CD4-positive, alpha-beta T cell (primary cell): ENCODE measurements at places on chromosomes 5 and 9. TPM values are rescaled to one million over a fixed set of nuclear protein-coding genes. Genes with fewer than 3 reads are reported as not detected.

CDHR2 gene
- total RNA-seq = 2.0 TPM

GPR150 gene
- total RNA-seq = 0.75 TPM

SPOCK1 gene
- not detected for total RNA-seq

ACER2 gene
- total RNA-seq = 1.4 TPM

- H3K27me3 ChIP-seq = no peaks in the 10 kb centered on the region
- no peak overlapping the region for H3K27ac ChIP-seq
- H3K4me3 ChIP-seq = no peak overlapping the region
These were observed 1876.0 kb upstream of the C9orf72 start for GRCh38 chr9:29449306-29449705.

DNA sequence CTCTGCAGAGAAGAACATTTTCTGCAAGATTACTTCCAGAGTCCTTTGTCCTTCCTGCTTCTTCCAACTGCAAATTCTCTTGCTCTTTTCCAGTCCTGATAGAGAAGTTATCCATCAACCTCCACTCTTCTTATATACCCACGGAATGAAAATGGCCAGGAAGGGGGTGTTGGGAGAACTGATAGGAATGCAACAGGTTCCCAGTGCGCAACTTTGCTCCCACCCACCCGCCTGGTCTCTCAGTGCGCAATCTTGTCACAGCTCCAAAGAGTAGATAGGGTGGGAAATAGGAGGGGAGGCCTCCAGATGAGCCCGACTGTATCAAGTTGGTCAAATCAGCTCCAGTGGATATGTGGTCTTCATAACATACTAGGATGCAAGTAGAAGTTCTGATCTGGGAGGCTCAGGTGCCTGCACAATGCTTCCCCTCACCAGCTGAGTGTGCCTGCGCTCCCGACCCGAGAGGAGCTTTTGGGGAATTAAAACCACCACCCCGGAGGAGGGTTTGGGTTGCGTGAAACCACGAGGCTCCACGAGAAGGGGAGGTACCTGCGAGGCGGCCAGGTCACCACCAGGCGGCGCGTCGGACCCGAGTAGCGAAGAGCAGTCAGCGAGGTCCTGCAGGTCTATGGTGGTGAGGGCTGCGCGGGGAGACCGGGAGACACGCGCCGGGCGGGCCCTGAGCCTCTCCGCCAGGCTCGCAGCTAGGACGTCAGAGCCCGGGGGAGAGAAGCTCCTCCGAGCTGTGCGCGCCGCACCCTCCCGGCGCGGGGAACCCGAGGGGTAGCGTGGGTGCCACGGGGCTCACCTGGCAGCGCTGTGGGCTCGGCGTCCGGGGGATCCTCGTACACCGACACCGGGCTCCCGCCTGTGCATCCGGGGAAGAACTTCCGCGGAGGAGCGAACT is 835 bp downstream of the MCIDAS start:
- H3K36me3 ChIP-seq = no peaks in the 10 kb centered on the region
- peak overlapping the region; percentile 25 for H3K4me3 ChIP-seq
- peak; percentile 48 for DNase-seq
- no peak overlapping the region for H3K27ac ChIP-seq
- H3K4me1 ChIP-seq = peaks cover 47% of the 10 kb centered on the region

GRCh38 chr5:150181027-150181426 is 8.8 kb upstream of the SLC6A7 start:
- H3K27ac ChIP-seq = no peak overlapping the region
- DNase-seq = no peak
- H3K4me1 ChIP-seq = no peaks in the 10 kb centered on the region

DNA sequence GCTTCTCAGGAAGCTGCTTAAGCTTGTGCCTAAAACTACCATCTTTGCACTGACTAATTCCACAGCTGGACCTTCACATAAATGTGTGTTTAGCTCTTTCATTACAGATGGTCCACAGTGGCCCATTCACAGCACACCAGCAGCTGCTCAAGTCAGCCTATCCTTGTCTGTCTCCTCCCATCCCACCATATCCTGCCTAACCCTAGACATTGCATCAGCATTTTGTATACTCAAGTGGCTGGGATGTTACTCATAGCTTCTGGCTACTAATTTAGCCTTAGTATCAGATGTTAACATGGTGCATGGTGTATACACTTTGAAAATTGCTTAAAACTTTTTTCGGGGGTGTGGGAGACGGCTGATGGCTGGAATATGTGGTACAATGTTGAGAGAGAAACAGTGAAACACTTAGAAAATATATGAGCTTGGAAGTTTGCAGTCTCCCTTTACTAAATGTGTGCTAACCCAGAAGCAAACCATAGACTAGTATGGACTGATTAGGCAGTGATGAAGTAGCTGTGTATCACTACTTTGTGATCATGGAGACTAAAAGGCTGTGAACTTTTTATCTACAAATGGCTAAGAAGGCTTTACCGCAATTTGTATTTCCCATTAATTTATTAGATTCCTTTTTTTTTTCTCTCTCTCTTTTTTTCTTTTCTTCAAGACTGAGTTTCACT is 83.1 kb downstream of the JMY start:
- H3K4me1 ChIP-seq = no peaks in the 10 kb centered on the region
- DNase-seq = no peak
- no peak overlapping the region for H3K27ac ChIP-seq

DNA sequence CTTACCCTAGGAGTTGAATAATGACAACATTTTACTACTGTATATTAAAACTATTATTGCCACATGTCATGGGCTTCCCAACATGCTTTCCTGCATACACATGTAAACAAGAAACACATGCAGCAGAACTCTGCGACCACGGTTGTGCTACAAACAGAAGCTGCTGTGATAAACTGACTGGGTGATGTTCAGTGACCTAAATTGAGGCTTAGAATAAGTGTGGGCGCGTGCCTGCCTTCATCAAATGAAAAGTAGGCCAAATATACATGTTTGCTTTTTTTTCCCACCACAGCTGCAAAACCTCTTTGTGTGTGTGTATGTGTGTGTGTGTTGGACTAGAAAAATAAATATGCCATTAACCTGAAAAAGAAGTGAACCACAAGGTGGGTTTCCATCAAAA is 1202.1 kb downstream of the PTPRD start:
- H3K27ac ChIP-seq = no peak overlapping the region
- H3K36me3 ChIP-seq = no peaks in the 10 kb centered on the region
- no peak overlapping the region for H3K4me3 ChIP-seq
- H3K4me1 ChIP-seq = no peaks in the 10 kb centered on the region
- no peaks in the 10 kb centered on the region for H3K27me3 ChIP-seq

DNA sequence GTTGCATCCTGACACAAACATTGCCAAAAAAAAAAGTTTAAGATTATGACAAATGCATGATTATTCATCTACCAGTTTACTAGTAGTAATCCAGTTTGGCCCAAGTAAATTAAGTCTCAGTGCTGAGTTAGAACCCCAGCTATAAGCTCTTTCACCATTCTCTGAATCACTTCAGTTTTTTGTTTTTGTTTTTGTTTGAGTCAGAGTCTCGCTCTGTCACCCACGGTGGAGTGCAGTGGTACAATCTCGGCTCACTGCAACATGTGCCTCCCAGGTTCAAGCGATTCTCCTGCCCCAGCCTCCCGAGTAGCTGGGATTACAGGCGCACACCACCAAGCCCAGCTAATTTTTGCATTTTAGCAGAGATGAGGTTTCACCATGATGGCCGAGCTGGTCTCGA is 1.5 kb upstream of the PCYOX1L start:
- H3K36me3 ChIP-seq = peaks cover 44% of the 10 kb centered on the region
- no peaks in the 10 kb centered on the region for H3K27me3 ChIP-seq
- H3K27ac ChIP-seq = no peak overlapping the region
- DNase-seq = no peak

DNA sequence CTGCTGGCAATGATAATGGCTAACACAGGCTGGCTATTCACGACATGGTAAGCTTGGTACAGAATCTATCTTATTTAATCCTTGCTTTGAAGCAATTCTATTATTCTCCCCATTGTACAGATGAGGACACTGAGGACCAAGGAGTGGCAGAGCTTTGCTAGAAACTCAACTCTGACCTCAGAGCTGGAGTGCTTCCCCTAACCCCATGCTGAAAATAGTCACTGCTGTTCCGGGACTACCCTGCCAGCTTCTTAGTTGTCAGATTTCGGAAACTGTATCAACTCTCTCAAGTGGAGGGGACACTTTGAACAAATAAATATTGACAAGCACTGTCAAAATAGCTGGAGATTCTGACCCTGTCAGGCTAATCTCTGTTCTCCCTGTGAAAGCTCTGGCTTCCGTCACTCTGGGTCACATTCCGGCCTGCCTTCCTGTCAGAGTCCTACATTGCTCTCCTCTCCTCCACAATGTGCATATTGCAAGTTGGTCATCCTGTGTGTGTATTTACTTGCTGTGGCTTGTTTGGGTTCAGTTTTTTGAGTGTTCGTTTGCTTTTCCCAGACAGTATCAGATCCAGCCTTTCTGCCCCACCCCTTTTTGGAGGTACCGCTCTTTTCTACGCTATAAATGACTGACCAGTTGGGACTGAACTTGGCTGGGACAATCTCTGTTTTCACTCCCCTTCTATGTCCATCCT is 134.3 kb upstream of the MAP1B start:
- H3K27ac ChIP-seq = no peak overlapping the region
- DNase-seq = no peak
- no peaks in the 10 kb centered on the region for H3K4me1 ChIP-seq
- no peak overlapping the region for H3K4me3 ChIP-seq
- no peaks in the 10 kb centered on the region for H3K27me3 ChIP-seq

GRCh38 chr5:62317810-62318209 is 11.8 kb downstream of the KIF2A start:
- peaks cover 36% of the 10 kb centered on the region for H3K4me1 ChIP-seq
- no peaks in the 10 kb centered on the region for H3K27me3 ChIP-seq
- H3K27ac ChIP-seq = no peak overlapping the region
- no peak for DNase-seq
- no peak overlapping the region for H3K4me3 ChIP-seq
- peaks cover 2% of the 10 kb centered on the region for H3K36me3 ChIP-seq

GRCh38 chr5:139062910-139063663 is 135.1 kb downstream of the SIL1 start:
- no peaks in the 10 kb centered on the region for H3K27me3 ChIP-seq
- DNase-seq = no peak
- H3K4me1 ChIP-seq = no peaks in the 10 kb centered on the region
- H3K36me3 ChIP-seq = no peaks in the 10 kb centered on the region

DNA sequence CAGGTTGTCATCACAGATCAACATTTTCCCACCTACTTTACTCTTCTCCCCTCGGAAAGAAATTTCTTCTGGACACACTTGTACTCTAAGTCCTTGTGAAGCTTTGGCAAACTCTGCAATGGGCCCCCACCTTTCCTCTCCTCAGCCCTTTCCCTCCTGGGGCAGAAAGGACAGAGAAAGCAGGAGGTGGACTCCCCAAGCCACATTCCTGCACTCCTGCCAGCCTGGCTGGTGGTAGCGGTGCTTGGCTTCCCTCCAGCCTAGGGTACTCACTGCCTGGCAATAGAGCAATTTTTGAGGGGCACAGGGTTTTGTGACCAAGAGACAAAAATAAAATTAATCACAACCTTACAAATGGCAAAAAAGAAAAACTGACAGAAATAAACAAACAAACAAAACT is 451.4 kb downstream of the ZSWIM6 start:
- no peaks in the 10 kb centered on the region for H3K27me3 ChIP-seq
- H3K4me3 ChIP-seq = no peak overlapping the region
- no peaks in the 10 kb centered on the region for H3K36me3 ChIP-seq
- DNase-seq = no peak
- no peaks in the 10 kb centered on the region for H3K4me1 ChIP-seq
- no peak overlapping the region for H3K27ac ChIP-seq

DNA sequence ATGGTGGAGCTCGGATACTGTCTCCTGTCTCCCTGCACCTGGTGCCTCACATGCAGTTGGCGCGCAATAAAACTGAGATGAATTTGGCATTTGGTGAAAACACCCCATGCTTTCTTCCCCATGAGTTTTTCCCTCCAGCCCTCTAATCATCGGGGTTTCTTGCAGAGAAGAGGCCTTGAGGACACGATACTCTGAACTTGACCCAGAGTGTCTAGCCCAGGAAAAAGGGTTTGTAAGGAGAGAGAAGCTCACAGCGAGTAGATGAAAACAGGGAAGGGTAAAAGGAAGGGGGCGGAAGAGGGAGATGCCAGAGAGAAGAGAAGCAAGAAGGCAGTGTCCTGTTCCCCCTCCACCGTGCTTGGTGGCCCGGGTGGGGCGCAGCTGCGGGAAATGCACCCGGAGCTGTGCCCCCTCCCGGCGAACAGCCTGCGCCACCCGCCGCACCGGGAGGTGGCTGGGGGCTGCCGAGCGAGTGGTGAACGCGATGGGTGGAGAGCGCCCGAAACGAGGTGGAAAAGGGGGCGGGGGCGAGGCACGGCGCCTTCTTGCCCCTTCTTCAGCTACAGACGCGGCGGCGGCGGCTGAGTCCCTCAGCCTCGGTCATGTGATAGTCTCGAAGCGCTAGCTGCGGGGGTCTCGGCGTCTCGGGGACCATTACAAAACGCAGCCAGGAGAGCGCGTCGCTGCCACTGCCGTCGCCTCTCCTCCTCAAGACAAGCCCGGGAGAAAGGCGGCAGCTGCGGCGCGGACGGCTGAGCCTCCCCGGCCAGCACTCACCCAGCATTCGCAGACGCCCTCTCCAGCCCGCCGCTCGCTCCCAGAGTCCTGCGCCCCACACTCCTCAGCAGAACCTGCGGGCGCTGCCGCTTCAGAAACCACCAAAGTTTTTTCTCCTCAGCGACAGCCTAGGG is 1.1 kb upstream of the FOXB2 start:
- no peaks in the 10 kb centered on the region for H3K36me3 ChIP-seq
- H3K27me3 ChIP-seq = peaks cover 95% of the 10 kb centered on the region
- H3K4me1 ChIP-seq = peaks cover 30% of the 10 kb centered on the region
- no peak overlapping the region for H3K27ac ChIP-seq
- no peak for DNase-seq

- no peaks in the 10 kb centered on the region for H3K27me3 ChIP-seq
- DNase-seq = no peak
- H3K4me1 ChIP-seq = no peaks in the 10 kb centered on the region
- no peaks in the 10 kb centered on the region for H3K36me3 ChIP-seq
- no peak overlapping the region for H3K4me3 ChIP-seq
- H3K27ac ChIP-seq = no peak overlapping the region
These were observed 126.7 kb downstream of the GRIA1 start for GRCh38 chr5:153617190-153617589.

- peak within 1 kb of the TSS; percentile 55 for H3K27ac ChIP-seq
- peaks cover 75% of the 10 kb centered on the region for H3K4me1 ChIP-seq
- peak; percentile 70 for DNase-seq
- H3K36me3 ChIP-seq = no peaks in the 10 kb centered on the region
- H3K4me3 ChIP-seq = peak within 1 kb of the TSS; percentile 68
These were observed at the start of gene FUT7 for GRCh38 chr9:137031904-137032640. FUT7 (minus strand) TSS chr9:137032088; CDS start chr9:137031991, 97 bp downstream.

DNA sequence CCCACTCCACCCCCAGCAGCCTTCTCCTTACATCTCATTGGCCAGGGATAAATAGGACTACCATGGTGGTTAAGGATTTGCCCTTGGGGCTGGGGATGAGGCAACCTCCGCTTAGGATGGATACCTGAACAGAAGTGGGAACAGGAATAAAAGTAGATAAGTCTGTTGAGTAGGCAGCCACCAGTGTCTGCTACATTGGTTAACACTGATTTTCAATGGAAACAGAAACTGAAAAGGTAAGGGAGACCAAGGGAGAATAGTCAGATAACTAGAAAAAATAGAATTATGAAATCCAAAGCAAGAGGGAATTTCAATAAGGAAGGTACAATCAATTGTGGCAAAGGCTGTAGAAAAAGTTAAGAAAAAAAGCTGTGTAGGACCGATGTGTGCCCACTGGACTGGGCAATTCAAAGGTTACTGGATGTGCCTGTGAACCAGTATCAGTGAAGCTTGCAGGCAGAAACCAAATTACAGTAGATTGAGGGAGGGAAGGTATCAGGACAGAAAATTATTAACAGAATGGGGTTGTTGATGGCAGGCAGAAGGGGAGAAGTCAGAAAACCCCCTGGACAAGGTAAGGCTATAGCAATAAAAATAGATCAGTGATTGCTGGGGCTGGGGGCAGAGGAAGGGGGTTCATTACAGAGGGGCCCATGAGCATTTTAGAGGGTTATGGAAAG is 48.7 kb downstream of the DNAJC21 start:
- no peak for DNase-seq
- no peak overlapping the region for H3K4me3 ChIP-seq
- H3K36me3 ChIP-seq = no peaks in the 10 kb centered on the region
- H3K4me1 ChIP-seq = no peaks in the 10 kb centered on the region
- H3K27me3 ChIP-seq = no peaks in the 10 kb centered on the region
- no peak overlapping the region for H3K27ac ChIP-seq
